ENCODE measurements at places on chromosomes 11 and 22.

- no peak for DNase-seq
These were observed 17.2 kb downstream of the CBX7 start for GRCh38 chr22:39135092-39135896.

DNA sequence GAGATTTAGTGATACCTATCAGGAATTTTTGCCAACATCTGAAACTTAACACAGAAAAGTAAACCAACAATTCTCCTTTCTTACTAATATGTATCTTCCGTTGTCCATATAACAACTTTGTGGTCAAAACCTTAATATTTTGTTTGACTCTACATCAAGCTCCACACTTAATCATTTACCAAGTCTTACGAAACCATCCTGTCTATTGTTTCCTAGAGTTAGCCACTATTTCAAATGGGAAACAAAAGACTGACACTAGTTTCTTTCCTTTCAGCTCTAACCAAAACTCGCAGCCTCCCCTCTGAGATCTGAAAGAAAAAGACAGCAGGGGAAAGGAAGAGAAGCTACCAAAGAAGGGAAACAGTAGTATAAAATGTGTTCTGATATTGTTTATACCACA lies 26.5 kb upstream of the PRDM10 start:
- no peak for DNase-seq

- DNase-seq = no peak
These were observed at the start of gene DCHS1 for GRCh38 chr11:6655790-6656583. Gene DCHS1, minus strand, starts transcription at chr11:6655809. Its CDS starts 14,196 bp downstream, at chr11:6641613.

DNA sequence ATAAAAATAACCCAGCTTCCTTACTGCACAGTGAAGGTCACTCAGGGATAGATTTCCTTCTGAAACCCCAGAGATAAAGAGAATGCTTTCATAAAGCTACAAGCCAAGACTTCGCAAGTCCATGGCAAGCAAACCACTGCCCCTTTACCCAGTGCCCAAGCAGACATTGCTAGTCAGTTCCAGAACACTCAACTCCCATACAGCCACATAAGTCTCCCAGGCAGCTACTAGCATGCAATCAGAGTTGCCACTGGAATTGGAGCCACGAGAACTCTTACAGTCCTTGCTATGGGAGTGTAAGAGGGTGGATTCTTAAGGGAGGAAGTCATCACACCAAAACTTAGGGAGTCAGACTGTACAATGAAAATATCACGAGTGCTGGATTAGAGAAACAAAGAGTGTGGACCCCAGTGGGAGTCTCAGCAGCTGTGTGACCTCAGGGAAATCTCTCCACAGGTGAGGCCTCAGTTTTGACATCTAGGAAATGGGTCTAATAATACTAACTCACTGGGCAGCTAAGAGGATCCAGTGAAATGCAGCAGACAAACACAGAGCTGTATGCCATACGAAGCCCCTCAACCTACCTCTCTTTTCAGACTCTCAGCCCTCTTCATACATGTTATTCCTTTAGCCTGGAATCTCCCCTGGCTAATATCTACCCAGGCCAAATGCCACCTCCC lies 526.6 kb downstream of the MN1 start:
- no peak for DNase-seq

GRCh38 chr11:112162761-112163546 lies 940 bp downstream of the IL18 start:
- DNase-seq = no peak

DNA sequence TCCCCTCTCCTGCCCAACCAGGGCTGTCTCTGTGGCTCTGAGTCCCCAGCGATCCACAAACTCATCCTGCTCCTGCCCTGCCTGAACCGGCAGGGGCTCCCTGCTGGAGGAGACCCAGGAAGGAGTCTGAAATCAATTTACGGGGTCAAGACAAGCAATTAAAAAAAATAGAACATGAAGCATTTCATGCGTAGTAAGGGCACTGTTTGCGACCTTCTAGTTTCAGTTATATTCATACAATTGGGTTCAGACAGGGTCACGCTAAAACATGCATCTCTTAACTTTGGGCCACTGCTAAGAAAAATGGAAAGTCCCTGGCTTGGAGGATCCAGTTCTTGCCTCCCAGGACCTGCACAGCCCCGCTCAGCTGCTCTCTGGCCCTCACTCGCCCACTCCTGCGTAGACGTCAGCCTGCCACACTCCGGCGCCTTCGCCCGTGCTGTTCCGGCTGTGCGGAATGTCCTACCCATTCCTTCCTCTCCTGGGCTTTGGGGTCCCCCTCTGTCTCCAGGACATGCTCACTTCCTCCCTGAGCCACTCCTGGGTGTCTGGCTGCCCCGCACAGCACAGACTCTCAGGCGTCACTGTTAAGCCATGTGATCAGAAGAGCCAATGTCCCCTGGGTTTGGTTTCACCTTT lies 12.8 kb downstream of the NFAM1 start:
- DNase-seq = no peak

DNA sequence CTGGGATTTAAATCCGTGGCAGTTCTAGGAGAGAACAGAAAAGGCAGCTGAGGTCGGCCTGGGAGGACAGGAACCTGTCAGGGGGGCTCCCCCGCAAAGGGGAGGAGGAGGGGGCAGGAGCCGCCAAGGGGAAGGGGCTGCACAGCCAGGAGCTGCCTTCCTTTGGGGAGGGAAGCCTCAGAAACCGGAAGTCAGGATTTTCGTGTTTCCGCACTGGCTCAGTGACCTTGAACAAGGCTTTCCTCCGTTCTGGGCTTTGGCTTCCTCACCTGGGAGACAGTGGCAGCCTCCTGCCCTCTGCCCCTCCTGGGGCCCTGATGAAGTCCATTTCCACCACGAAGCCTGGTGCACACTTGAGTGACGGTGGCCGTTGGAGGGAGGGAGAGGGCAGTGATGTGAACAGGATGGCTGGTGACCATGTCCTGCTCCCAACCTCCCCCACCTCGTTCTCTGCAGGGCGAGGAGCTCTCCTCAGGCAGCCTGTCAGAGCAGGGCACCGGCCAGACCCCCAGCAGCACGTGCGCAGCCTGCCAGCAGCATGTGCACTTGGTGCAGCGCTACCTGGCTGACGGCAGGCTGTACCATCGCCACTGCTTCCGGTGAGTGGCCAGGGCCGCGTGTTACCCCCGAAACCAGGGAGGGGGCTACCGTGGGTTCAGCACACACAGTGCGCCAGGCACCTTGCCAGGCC lies 12.6 kb downstream of the MICALL1 start:
- DNase-seq = no peak

DNA sequence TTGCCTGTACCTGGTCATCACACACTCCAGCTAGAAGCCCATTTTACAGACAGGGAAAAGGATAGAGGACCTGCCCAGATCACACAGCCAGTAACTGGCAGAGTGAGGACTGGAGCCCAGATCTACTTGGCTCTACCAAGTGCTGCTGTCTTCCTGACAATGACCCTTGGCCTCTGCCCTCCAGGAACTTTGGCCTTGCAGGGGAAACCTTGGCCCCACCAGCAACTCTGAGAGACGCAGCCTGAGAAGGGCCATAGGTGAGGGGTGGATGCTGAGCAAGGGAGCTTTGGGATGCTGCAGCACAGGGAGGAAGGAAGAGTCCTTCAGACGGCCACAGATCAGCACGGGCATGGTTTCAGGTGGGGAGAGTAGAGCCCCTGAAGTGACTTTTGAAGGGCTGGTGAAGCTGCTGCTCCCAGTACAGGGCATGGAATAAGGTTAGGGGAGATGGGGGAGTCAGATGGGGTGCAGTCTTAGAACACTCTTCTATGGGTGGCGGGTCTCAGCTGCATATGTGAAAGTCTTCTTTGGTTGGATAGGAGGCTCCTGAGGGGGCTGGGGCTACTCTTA lies 2.0 kb upstream of the CAPN5 start:
- DNase-seq = no peak

Measured in NK-92 treated with Interleukin-12 subunit alpha and Interleukin-12 subunit beta, amount 100 ng/mL, for 24 hours (cell line).